ENCODE measurements at places on chromosomes 5 and 9. TPM values are rescaled to one million over a fixed set of nuclear protein-coding genes. Genes with fewer than 3 reads are reported as not detected.

DNA sequence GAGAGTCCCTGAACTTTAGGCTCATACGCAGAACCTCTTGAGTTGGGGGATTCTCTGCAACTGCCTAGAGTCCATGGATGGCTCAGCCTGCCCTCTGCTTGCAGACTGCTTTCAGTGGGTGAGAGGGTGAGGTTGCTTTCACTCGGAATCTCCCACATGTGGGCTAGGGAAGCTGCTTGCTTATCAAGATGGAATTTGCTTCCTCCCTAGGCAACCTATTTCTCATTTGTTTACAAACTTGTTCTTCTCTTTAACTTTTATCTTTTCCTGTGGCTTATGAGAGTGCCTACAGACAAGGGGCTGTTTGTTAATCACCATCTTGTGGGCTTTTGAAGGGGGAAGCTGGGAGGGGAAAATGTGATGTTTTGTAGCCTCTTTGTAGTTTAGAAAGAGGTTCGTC lies 10.0 kb downstream of the TLE4 start:
- H3K36me3 ChIP-seq: peaks cover 44% of the 10 kb centered on the region
- H3K4me1 ChIP-seq: peaks cover 79% of the 10 kb centered on the region
- DNase-seq: peak; percentile 18
- peak overlapping the region; percentile 60 for H3K4me3 ChIP-seq
- H3K27me3 ChIP-seq: no peaks in the 10 kb centered on the region

GRCh38 chr9:94065535-94065961 lies 18.7 kb upstream of the PTPDC1 start:
- H3K4me3 ChIP-seq: no peak overlapping the region
- H3K27ac ChIP-seq: no peak overlapping the region
- H3K4me1 ChIP-seq: peaks cover 2% of the 10 kb centered on the region

DNA sequence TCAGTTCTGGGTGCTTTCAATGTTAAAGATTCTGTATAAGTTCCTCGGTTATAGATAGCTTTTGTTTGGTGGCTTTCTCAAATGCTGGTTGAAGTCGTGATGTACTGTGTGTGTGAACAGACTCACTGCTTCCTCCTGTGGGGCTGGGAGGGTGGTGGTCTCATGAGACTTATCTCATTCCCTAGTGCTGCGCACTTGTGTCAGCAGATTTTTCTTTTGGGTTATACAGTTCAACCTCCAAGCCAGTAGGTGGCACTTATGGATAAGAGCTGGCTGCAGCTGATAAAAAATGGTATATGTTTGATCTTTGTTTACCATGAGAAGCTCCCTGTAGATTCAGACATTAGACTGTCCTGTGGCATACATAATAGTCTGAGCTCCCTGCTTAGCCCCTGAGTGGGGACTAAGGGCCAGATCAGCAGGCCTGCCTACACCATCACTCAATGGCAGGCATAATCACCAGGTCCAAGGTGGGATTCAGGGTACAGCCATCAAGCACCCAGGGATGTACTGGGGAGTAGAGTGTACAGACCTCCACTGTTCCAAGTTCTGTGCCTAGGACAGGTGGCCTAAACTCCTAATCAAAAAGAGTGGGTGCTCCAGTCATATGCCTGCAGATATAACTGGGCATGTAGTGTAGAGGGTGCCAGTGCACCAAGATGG lies 174.2 kb downstream of the OXCT1 start:
- no peak for DNase-seq
- no peak overlapping the region for H3K4me3 ChIP-seq
- no peaks in the 10 kb centered on the region for H3K4me1 ChIP-seq
- H3K36me3 ChIP-seq: no peaks in the 10 kb centered on the region

GRCh38 chr9:96514108-96514799 lies 64.3 kb downstream of the HABP4 start:
- no peaks in the 10 kb centered on the region for H3K27me3 ChIP-seq
- H3K4me1 ChIP-seq: peaks cover 4% of the 10 kb centered on the region
- no peak for DNase-seq
- H3K27ac ChIP-seq: no peak overlapping the region
- no peak overlapping the region for H3K4me3 ChIP-seq

- DNase-seq: no peak
- H3K36me3 ChIP-seq: no peaks in the 10 kb centered on the region
- no peaks in the 10 kb centered on the region for H3K27me3 ChIP-seq
These were observed 114.2 kb downstream of the SEMA5A start for GRCh38 chr5:9431496-9432258.

DNA sequence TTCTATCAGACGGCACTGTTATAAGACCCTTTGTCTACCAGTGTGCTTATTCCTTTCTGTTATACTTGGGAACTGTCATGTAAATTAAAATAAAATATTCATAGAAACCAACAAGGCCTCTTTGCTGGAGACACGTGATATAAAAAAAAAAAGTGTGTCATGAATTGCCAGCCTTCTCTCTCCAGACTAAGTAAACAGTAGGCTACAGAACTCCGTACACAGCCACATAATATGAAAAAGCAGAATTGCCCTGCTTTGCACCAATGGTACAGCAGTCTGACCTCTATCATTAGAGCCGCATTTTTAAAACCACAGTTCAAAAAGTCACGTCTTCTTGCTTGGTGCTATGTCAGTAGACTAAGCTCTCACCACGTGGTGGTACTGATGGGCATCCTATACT lies 231.3 kb downstream of the SEMA5A start:
- H3K27ac ChIP-seq: no peak overlapping the region
- no peaks in the 10 kb centered on the region for H3K36me3 ChIP-seq
- H3K4me1 ChIP-seq: no peaks in the 10 kb centered on the region
- H3K27me3 ChIP-seq: no peaks in the 10 kb centered on the region
- DNase-seq: no peak
- no peak overlapping the region for H3K4me3 ChIP-seq

- no peaks in the 10 kb centered on the region for H3K4me1 ChIP-seq
- H3K4me3 ChIP-seq: no peak overlapping the region
- no peaks in the 10 kb centered on the region for H3K27me3 ChIP-seq
- no peak overlapping the region for H3K27ac ChIP-seq
- DNase-seq: no peak
- H3K36me3 ChIP-seq: no peaks in the 10 kb centered on the region
These were observed 78.8 kb upstream of the CTSL start for GRCh38 chr9:87647114-87647513.

Gene PLPP7
- total RNA-seq: 0.35 TPM

Gene CD180
- total RNA-seq: 0.04 TPM

All from activated naive CD8-positive, alpha-beta T cell treated with anti-CD3 and anti-CD28 coated beads for 36 hours (primary cell).